Adipocyte (in vitro differentiated cells): ENCODE measurements at places on chromosomes 3 and 15.
A peak's percentile ranks its signal among the peaks of the same experiment; 100 is the strongest.

GRCh38 chr15:63318344-63318743 lies 40.9 kb downstream of the APH1B start:
- no peak for DNase-seq

DNA sequence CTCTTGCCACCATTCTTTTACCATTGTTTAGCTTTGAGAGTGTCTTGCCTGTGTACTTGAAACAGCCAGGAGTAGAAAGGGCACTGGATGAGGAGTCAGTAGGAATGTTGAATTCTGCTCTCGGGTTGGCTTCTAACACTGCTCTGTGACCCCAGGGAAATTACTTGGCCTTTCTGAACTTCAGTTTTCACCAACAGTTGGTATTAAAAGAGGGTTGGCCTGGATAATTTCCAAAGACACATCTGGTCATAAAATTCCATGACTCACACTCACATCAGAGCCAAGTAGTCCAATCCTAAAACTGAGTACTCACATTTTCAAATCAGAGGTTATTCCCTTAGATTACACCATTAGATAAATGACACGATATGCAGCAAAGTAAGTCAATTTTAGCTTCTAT lies 141.6 kb downstream of the ECT2 start:
- DNase-seq: peak; percentile 28

- DNase-seq: no peak
These were observed 80.1 kb downstream of the SSR3 start for GRCh38 chr3:156474560-156475389.

DNA sequence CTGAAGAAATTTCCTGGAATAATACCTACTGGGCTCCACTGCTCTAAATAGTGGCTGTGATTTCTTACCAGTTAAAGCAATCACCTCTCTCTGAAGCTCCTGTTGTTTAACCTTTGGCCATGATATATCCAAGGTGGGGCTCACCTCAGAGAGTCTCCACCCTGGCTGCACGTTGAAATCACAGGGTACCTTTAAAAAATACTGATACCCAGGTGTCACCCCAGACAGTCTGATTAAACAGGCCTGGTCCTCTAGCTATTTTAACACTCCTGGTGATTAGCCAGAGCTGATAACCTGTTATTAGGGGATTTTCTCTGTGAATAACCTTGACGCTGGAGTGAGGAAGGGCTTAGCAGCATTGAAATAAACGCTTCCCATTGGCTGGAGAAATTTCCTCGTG lies 22.3 kb upstream of the ZBTB38 start:
- DNase-seq: no peak

DNA sequence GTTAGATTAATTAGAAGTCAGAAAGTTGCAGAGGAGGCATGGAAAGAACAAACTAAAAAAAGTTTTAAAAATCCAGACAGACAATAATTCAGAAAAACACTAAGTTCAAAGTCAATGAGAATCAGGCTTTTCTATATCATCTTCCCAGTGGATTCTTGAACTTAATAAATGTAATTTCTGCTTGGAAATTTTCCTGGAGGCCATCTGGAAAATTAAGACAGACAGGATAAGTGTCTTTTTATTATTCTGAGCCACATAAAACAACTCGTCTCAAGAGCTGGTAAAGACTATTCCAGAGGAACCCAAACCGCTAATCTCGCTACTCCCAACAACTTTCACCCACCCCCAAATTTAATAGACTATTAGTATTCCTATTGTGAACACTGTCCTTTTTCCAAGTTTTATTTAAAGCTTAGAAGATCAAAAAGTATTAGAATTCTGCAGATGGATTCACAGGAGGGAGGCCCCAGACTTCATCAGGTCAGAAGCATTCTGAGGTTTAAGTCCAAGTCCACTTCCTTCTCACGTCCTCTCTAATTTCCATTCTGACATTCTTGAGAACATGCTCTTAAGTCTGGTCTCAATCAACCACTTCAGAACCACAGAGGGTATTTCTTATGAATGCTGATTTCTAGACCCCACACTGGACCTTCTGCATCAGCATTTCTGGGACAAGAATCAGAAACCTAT lies 61.3 kb downstream of the ERC2 start:
- DNase-seq: no peak

DNA sequence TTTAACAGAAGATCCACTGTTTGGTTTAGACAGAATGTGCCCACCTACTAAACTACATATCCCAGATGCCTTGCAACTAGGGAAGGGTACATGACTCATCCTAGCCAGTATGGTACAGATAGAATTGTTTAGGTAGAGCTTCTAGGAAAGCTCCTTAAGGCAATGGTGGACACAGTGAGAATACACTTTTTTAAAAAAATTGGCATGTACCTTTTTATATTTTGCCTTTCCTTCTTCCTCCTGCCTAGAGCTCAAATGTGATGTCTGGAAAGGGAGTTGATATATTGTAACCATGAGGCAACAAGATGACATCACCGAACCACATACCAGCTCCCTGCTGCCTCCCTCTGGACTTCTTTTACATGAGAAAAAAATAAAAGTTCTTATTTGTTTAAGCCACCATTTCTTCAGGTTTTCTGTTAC lies 14.4 kb upstream of the C3orf80 start:
- peak; percentile 44 for DNase-seq

GRCh38 chr15:96882121-96882772 lies 551.7 kb downstream of the NR2F2 start:
- no peak for DNase-seq
